ENCODE measurements at places on chromosomes 7 and 10.

DNA sequence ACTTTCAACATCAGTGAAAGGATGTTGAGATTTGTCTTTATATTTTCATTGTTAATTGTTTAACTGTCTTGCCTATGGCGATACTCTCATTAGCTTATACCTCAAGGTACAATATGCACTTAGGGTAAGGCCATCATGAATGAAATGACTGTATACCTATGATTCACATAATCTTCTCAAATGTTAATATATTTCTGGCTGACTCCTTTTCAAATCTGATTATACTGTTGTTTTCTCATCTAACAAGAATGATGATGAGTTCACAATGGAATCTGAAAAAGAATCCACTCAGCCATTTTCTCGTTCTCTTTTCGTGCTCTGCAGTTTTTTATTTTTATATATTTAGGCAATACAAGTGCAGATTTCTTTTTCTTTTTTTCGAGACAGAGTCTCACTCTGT lies 159.1 kb downstream of the ARHGAP12 start:
- no peak for DNase-seq

DNA sequence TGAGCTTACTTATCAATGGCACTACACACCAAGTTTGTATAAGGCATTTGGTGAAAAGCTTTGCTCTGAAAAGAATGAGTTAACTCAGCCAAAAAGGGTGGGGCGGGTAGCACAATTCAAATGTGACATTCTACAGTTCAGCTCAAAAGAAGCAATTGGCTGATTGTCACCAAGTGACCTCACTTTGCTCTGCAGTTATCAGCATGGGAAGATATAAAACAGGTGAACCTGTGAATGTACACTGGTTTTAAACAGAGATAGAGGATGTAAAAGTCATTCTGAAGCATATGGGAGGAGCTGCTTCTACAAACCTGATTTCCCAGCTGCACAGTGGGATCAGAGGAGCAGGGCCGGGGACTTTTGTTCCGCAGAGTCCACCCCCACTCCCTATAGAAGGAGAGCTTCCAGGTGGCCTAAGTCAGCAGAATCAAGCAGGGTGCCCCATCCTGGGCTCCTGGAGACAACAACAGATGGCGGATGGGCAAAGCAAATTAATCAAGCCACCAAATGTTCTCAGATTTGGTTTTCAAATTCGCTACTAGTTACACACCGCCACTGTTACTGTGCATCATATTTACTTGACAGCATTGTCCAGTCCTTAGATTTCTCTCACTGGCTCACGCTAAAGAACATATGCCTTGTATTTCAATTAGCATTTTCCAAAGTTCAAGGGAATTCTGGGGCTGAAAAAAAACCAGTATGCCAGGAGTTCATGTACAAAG lies 27.5 kb upstream of the NPVF start:
- no peak for DNase-seq

GRCh38 chr7:121336579-121336978 lies 7.8 kb downstream of the WNT16 start:
- DNase-seq = no peak

DNA sequence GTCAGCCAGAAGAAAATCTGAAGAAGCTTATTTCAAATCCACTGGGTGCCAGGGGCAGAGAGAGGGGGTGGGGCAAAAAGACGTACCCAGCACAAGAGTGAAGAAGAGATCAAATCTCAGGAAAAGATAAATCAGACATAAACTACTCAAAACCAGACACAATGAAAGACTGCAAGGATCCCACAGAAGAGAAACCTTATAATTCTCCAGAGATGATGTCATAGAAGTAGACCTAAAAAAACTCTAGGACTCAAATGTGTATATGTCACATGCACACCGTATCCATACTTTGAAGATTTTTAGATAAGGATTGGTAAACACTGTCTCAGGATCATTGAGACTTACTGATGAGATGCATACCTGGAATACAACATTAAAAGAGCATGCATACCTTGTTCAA lies 98.5 kb upstream of the PIK3CG start:
- no peak for DNase-seq

GRCh38 chr7:41786944-41787343 lies 84.1 kb upstream of the INHBA start:
- no peak for DNase-seq

DNA sequence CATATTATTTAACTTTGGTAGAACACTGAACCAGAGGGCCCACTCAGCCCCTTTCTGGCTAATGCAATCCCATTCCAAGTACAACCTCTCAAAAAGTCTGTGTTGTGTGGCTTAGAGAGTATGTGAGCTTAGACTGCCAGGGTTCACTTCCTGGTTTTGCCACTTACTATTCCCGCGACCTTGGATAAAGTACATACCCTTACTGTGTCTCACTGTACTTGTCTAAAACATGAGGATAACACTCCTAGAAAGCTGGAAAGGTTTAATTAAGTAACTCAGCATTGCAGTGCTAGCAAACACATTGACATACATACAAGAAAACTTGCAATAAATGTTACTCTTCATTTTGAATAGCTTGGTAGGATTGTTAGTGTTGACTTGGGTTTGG lies 215.8 kb downstream of the CHCHD3 start:
- DNase-seq = no peak

DNA sequence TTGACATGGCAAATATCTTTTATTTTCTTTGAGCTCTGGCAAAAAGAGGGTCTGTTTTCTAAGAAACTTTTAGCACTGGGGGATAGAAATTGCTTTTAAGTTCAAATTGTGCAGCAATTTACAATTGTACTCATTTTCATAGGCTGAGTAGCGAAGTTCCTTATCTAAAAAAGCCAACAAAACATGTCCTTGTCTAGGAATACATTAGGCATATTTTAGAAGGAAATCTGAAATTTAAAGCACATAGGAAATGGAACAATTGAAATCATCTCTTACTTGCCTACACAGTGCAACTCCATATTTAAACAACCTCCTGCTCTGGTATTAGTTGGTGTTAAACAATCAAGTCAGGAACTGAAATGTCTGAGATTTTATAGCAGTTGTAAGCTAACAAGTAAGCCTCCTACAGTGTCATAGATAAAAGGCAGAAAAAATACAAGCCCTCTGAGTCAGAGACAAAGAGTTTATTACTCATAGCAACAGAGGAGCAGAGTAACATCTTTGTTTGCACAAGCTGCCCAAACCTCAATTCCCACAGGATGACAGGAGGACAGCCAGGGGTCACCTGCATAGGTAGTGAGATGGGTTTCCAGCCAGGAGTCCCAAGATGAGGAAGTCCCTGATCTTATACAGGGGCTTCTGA lies 280.2 kb upstream of the HGF start:
- no peak for DNase-seq

- no peak for DNase-seq
These were observed 138.7 kb downstream of the MAPK8 start for GRCh38 chr10:48444861-48445841.

- DNase-seq = no peak
These were observed 446.5 kb downstream of the INHBA start for GRCh38 chr7:41256186-41256945.

DNA sequence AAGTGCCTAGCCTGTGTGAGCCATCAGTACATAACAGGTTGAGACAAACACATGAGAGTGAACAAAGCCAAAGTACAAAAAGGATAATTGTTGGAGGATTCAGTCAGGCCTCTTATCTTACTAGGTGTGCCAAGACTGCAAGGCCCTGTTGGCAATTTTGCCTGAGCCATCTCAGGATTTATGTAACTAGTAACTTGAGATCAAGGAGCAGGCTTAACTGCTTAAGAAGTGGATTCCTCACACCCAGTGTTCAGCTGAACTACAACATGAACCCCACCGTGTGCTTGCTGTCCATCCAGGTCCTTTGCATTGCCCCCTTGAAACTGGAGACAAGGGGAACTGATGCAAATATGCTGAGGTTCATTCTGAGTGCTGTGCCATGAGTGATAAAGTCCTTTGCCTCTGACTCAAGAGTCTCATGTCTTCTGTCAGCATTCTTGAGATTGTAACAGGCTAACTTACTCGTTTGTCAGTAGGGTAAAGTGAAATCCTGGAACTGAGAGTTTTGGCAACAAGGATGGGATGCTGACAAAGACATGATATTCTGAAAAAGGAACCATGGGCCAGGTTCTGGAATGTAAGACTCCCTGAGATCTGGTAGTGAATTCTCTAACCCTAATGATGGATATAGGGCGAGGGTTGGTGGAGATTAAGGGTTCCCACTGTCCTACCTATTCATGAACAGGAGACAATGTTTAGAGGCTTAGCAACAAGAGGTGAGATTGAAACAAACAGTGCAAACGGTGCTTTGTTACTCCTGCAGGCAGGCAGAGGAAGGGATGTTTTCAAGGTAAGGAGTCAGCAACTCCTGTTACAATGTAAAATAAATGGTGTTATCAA lies 44.1 kb upstream of the GATAD1 start:
- no peak for DNase-seq

- no peak for DNase-seq
These were observed 41.3 kb downstream of the ZNF467 start for GRCh38 chr7:149732111-149732561.

Measured in NCI-H187 (cell line).